ENCODE measurements at places on chromosomes 12 and 14. TPM values are rescaled to one million over a fixed set of nuclear protein-coding genes. Genes with fewer than 3 reads are reported as not detected.
A peak's percentile ranks its signal among the peaks of the same experiment; 100 is the strongest.

GRCh38 chr14:74593241-74593953, 18.6 kb downstream of the LTBP2 start:
- H3K36me3 ChIP-seq, result no peaks in the 10 kb centered on the region
- H3K27ac ChIP-seq, result no peak overlapping the region
- no peak for DNase-seq
- H3K27me3 ChIP-seq, result peaks cover 26% of the 10 kb centered on the region
- H3K4me1 ChIP-seq, result no peaks in the 10 kb centered on the region

- DNase-seq, result no peak
- no peaks in the 10 kb centered on the region for H3K27me3 ChIP-seq
- peaks cover 19% of the 10 kb centered on the region for H3K36me3 ChIP-seq
- H3K27ac ChIP-seq, result peak overlapping the region; percentile 84
- peaks cover 43% of the 10 kb centered on the region for H3K4me1 ChIP-seq
- H3K4me3 ChIP-seq, result peak overlapping the region; percentile 89
Observed at GRCh38 chr12:120468325-120468820, 1.2 kb downstream of the SRSF9 start.

- no peak overlapping the region for H3K27ac ChIP-seq
- peaks cover 5% of the 10 kb centered on the region for H3K36me3 ChIP-seq
- no peak overlapping the region for H3K4me3 ChIP-seq
- no peaks in the 10 kb centered on the region for H3K27me3 ChIP-seq
Observed at GRCh38 chr12:112317481-112317880, 64.8 kb downstream of the HECTD4 start.

- H3K4me1 ChIP-seq, result no peaks in the 10 kb centered on the region
- H3K27ac ChIP-seq, result no peak overlapping the region
- H3K4me3 ChIP-seq, result no peak overlapping the region
Observed at GRCh38 chr14:21038441-21039422, 3.4 kb upstream of the RNASE7 start.

The RASSF9 gene
- total RNA-seq, result not detected

GRCh38 chr12:39441963-39442830, 723 bp downstream of the KIF21A start:
- H3K4me1 ChIP-seq, result peaks cover 23% of the 10 kb centered on the region
- peak; percentile 62 for DNase-seq
- H3K27me3 ChIP-seq, result peaks cover 3% of the 10 kb centered on the region
- H3K4me3 ChIP-seq, result peak overlapping the region; percentile 96
- peaks cover 4% of the 10 kb centered on the region for H3K36me3 ChIP-seq
- H3K27ac ChIP-seq, result peak overlapping the region; percentile 83

The AICDA gene
- total RNA-seq, result not detected

Data from natural killer cell treated with Interleukin-12 subunit alpha and Interleukin-12 subunit beta and Interleukin-15 and Interleukin-18, amount 100 ng/mL, for 72 hours (primary cell).